ENCODE measurements at places on chromosomes 6 and 20.

GRCh38 chr20:42267793-42268384 is 649.7 kb upstream of the CHD6 start:
- DNase-seq: no peak

DNA sequence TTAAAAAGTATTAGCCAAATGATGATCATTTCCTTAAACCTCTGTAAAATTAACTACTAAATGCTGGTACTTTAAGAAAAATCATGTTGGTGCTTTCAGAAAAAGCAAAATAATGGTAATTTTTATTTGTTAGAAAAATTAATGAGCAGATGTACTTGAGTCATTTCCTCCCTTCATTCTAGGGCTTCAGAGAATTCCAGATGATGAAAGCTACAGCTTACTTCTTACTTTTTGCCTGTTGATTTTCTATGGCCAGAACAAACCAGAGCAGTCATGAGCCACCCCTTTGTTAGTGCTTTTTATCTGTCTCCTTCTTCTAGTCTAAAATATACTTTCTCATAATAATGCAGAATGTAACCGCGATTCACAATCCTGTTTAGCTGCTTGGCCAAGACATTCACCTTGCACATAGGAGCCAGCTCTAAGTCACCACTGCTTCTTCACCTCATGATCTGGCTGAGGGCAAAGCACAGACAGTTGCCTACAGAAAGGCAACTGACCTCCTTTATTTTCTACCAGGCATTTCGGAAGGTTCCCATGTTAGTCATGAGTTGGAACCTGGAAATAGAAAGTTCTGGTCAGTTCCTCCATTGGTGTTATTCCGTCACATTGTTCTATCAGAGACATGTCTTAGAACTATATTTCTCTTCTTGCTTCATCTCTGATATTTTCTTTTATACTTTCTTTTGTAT is 43.5 kb upstream of the TINAG start:
- no peak for DNase-seq

GRCh38 chr20:36482044-36482473 is 59.3 kb upstream of the MYL9 start:
- DNase-seq: no peak

DNA sequence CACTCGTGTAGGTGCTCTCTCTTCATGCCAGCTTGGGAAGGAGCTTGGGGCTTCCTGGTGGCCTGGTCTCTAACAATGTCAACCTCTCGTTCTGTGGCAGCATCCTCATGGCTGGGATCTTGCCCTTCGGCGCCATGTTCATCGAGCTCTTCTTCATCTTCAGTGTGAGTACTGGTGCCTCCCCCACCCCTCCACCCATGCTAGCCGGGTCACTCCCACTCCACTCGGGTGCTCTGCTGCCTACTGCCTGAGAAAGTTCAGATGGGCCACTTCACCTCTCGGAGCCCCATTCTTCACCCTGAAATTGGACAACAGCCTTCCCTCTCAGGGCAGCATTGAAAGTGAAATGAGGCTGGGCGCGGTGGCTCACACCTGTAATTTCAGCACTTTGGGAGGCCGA is 48.8 kb downstream of the TM9SF4 start:
- no peak for DNase-seq

GRCh38 chr20:32357869-32358631 is at the start of gene ASXL1:
ASXL1 (plus strand) TSS chr20:32358331; CDS start chr20:32358776, 445 bp downstream.
- peak; percentile 98 for DNase-seq

DNA sequence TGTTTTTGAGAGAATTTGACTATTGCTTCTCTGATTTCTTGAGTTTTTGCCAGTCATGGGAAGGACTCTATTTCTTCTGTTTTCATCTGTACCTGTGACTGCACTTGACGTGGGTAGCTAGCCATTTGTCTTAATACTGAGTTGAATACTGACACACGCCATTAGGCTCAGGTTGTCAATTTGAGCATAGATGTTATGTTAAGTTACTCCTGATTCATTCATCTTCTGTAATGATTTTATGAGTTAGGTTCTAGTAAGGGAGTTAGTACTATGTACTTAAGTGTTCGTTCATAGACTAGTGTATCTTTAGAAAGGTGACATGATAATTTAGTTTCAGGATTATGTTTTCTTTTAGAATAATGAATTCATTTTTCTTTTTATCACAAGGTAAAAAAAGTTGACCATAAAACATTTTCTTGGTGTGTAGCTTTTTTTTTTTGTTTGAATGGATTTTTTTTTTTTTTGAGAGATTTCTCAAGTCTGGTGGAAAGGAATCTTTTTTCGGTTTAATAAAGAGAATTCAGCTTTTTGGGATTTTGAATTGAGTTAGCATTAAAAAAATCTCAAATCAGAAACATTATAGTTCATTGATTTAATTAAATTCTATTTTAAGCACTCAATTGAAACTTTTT is 1.7 kb downstream of the AFDN start:
- no peak for DNase-seq

DNA sequence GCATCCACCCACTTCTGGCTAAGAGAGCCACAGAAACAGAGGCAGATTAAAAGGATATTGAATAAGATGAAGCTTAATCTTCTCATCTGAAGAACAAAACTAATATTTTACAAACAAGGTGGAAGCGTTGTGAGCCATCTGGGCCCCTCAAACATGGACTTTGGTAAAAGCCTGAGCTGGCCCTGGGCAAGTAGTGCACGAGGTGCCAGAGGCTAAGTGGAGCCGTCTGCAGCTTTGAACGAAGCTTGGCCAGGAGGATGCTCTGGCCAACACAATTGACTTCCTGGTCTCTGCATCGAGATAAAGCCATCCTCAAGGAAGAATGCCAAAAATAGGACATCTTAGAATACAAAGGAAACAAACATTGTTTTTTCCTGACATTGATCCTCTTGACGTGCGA is 53.2 kb upstream of the PLEKHG1 start:
- DNase-seq: no peak

DNA sequence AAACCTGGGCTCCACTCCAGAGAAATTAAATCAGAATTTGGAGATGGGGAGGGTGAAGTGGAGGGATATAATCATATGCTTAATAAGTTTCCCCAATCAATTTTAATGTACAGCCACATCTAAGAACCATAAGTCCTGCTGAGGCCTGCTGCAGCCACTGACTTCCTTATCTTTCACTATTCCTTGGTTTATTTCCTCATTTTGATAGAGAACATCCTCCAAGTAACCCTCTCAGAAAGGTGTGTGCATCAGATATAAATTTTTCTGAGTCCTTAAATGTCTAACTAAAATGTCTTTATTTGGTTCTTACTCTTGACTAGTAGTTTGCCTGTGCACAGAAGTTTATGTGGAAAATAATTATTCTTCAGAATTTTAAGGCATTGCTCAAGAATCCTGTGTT is 23.7 kb upstream of the SIRT5 start:
- no peak for DNase-seq

DNA sequence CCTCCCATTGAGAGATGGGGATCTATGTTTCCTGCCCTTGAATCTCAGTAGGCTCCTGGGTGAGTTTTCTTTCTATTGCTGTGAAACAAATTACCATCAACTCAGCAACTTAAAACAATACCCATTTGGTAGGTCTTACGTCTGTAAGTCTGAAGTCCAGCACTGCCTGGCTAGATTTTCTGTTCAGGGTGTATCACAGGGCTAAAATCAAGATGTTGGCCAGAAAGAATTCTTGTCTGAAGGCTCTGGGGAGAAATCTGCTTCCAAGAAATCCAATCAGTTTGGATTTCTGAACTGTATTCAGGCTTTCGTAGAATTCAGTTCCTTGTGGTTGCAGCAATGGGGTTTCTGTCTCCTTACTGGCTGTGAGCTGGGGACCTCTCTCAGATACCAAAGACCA is 99.6 kb upstream of the SLC24A3 start:
- no peak for DNase-seq

GRCh38 chr6:149132336-149132735 is 185.2 kb upstream of the TAB2 start:
- no peak for DNase-seq

DNA sequence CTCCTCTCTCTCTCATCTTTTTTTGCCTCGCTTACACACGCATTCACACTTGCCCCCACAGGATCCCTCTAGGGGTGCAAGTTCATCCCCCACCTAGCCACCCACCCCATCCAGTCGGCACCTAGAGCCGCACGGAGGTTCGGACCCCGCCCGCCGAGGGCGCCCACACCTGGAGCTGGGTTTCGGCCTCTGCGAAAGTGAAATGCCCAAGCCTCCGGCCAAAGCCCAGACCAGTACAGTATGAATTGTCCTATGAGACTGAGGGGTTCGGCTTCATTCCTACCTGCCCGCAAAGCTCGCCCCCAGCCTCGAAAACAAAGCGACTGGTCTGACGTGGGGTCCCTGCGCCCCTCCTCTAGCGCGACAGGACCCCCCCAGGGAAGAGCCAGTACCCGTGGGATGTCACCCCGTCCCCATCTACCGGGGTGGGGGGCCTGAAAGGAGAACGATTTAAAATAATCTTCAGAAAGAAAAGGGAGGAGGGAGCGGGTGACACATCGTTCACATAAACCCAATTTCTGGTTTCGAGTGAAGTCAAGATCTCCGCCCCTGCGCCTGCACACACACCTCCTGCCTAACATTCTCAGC is 1.5 kb downstream of the TFAP2A start:
- no peak for DNase-seq

DNA sequence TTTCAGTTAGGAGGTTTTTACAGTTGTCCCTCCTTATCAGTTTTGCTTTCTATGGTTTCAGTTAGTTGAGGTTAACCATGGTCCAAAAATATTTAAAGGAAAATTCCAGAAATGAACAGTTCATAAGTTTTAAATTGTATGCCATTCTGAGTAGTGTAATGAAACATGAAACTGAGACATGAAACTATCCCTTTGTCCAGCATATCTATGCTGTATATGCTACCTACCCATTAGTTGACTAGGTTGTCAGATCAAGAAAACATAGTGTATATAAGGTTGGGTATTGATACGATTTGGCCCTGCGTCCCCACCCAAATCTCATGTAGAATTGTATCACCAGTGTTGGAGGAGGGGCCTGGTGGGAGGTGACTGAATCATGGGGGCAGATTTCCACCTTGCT is 39.1 kb downstream of the VGLL2 start:
- DNase-seq: no peak

- peak; percentile 92 for DNase-seq
Observed at GRCh38 chr6:166515072-166515810, 71.2 kb downstream of the RAMACL start.

GRCh38 chr20:39049684-39050554 is 87.8 kb downstream of the DHX35 start:
- peak; percentile 74 for DNase-seq

DNA sequence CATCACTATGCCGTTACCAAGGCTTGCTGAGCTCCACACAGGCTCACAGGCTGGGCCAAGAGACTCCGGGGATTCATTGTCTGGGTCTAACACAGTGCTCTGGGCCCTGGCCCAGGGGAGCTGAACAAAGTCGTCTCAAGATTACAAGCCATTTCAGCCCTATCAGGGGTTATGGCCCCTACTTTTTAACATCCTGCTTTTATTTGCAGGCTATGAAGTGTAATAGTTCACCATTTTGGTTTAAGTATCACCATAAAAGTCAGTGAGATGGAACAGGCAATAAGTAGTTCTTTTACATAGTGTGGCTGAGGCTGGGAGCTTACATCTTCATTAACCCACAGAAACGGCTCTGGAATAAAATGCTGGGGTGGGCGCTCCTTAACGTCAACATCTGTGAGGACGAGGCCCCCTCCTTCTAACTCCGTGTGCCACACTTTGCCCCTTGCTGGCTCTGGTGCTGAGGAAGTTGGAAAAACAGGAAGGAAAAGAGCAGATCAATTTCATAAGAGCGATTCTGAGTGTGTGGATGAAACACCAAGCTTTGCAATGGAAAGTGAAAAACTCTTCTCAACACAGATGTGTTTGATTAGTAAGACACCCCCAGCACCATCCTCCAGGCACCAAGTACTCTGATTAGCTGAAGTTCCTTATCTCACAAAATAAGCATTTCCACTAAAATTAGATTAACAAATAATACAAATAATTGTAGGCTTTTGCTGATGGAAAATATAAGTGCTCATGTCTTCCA is 447.3 kb downstream of the MAFB start:
- DNase-seq: no peak

DNA sequence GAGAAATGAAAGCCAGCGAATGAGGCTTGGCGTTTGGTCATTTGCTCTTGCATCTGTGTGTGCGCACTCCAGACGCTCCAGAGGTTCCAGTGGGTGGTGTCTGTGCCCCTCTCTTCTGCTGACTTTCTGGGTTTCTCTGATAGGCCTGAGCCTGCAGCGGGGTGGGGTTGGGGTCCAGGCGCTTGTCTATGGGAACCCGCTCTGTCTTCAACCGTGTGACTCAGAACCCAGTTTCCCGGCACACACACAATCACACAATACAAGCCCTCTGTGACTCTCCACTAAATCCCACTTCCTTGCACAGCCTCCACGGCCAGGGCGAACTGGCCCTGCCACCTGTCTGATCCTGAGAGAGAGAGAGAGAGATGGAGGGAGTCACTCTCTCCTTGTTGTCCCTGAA is 24.6 kb downstream of the RBM38 start:
- DNase-seq: no peak

GRCh38 chr6:68086199-68086598 is 548.9 kb upstream of the ADGRB3 start:
- no peak for DNase-seq

DNA sequence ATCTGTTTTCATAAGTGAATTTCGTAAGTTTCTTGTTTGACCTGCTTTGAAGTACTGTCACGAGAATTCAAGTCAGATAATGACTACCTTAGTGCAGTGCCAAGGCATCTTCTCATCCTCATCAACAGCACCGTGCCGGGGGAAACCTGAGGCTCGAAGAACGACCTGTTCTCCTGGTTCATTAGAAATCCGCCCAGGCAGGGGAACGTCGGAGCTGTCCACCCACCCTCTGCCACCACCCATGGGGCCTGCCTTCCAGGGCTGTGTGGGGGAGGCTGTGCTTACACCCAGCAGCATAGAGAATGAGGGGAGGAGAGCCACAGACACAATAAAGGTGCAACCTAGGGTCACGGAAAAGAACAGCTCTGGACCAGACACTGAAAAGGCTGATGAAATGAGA is 101.6 kb downstream of the RAMACL start:
- no peak for DNase-seq

All from fibroblast of skin of back (primary cell).